ENCODE measurements at places on chromosomes 5 and 9.

DNA sequence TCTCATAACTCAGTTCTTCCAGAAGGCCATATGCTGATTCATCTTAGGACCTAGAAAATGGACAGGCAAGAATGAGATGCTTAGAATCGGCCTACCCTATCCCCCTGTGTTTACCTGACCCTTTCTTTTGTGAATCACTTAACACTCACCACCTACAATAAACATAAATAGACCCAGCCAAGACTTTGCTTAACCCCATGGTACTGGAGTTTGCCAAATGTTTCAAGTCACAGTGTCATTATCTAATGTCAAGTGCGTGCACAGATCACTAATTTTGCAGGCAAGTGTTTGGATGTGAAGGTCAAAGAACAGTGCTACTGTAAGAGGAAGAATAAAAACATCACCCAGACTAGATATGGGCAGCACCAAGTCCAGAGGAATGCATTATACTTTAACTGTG lies 77.5 kb downstream of the GLIS3 start:
- no peak for DNase-seq

DNA sequence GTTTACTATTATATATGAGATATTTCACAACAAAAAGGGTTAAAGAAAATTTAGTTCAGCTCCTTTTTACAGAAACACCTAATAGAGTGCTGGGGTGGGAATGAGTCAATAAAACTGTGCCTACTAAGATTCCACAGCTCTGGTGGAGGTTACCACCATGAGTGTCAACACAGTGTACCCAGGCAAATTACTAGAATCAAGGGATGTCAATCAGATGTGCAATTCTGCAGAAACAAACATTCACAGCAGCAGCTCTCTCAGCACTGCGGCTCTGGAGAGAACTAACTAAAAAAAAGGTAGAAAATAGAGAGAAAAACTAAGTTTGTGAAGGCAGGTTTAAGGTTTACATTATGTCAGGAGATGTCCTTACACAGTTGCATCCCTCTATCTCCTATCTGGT lies 1313.0 kb downstream of the MAT2B start:
- DNase-seq, result no peak

DNA sequence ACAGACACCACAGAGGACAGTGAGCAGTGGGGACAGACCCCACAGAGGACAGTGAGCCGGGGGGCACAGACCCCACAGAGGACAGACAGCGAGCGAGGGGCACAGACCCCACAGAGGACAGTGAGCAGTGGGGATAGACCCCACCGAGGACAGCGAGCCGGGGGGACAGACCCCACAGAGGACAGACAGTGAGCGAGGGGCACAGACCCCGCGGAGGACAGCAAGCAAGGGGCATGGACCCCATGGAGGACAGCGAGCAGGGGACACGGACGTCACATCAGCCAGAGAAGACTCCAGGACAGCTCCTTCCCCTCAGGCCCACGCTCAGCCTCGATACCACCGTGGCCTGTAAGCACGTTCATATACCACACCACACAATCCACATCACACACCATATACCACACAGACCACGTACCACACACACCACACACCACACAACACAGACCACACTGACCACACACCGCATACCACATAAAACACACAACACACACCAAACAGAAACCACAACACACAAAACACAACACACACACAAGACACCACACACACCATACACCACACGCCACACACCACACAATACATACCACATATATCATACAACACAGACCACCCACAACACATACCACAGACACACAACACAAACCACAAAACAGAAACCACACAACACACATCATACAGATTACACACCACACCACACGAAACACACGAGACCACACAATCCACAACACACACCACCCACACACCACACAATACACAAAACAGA lies 5.2 kb upstream of the ZDHHC11 start:
- DNase-seq, result no peak

DNA sequence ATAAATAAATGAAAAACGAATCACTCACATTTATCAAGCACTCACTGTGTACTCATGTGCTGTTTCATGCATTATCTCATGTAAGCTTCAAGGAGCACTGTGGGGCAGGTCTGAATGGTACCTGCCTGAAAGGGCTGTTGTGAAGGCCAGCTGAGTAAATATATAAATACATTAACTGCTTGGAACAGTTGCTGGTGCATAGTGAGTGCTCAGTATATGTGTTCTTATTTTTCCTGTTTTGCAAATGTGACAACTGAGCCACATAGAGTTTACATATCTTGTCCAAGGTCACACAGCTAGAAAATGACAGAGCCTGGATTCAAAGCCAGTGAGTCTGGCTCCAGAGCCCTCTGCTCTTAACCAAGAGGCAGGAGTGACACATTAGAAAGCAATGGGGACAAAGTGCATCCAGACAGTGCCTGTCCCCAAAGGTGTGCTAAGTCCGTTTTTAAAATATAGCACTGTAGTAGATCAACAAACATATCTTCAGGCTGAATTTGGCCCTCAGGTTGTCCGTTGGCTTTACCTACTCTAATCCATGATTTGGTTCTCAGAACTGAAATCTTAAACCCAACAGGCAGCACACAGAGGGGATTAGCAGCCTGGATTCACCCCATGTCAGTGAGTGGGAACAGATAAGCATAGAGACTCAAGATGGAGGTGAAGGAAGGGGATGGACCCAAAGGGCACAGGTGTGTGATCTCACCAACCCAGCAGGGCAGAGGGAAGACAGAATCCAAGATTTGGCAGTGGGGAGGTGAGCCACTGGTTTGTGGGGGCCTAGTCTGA lies 70.8 kb downstream of the WWC1 start:
- DNase-seq, result no peak

GRCh38 chr9:116100711-116101121 lies 52.9 kb upstream of the PAPPA start:
- peak; percentile 89 for DNase-seq

DNA sequence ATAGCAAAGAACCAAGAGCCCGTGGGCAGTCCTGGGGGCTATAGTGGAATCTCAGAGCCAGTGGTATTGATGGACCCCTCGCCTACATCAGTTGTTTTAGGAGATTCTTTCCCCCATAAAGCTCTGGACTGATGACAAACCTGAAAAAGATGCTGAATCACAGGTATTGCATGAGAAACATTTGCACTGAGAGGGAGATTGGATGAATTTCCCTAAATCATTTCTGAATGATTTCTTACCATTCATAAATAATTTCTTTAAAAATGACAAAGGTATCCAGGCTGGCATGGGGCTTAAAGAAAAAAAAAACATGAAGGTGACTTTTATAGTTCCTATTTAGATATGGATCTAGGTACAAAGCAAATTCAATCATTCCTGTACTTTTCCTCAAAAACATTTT lies 54.0 kb upstream of the SLIT3 start:
- DNase-seq, result no peak

GRCh38 chr9:22170990-22171670 lies 162.0 kb upstream of the CDKN2B start:
- no peak for DNase-seq

- DNase-seq, result peak; percentile 10
Measured at GRCh38 chr5:88172847-88173758, 95.5 kb downstream of the TMEM161B start.

DNA sequence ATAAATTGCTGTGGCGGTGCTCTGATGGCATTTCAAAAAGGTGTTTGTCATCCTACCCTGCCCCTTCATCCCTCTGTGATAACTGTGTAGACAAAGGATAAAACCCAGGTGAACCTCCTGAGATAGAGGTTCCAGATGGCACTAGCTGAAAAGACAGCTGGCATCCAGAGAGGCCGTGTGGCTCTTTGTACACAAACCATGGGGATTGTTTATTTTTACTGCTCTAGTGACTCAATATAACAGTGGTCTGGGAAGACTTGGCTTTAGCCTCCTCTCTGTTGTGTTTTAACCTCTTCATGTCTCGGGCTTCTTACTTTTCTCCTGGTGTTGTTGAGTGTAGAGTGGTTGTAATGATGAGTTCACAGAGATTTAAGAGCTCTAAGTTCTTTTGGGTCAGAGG lies 48.8 kb downstream of the SH3GL2 start:
- DNase-seq, result no peak

GRCh38 chr5:52988335-52989024 lies 672 bp upstream of the ITGA2 start:
- DNase-seq, result no peak

DNA sequence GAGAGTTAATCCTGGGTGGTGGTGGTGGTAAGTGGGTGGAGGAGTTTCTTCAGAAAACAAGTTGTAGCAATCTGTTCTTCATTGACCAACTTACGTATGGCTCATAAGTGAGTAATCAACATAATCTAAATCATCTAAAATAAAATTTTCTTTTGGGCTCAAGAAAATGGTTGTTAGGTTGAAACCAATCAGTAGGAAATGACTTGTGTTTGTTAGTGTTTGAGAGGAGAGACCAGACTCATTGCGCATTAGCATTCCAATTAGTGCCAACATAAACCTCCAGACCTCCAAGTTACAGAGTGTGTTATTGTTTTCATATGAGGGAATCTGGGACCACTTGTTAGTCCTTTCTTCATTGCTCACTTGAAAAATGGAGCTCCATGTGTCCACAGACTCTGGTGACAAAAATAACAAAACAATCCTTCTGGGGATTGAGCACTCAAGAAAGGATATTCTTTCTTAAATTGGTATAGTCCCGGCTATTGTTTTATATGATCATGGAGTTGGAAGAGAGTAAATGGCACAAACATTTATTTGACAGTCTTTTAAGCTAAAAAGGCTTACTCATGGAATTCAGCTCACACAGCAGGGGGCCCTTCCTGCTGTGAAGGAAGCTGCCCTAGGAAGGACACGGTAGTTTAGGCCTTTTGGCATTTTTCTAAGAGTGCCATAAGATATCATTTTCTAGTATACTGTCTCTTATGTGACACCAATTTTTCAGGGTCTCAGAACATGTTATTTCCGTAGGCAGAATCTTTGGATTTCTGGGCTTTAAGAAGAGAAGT lies 441.1 kb downstream of the EBF1 start:
- DNase-seq, result no peak

- DNase-seq, result no peak
Measured at GRCh38 chr5:133926489-133927299, 41.7 kb downstream of the C5orf15 start.

DNA sequence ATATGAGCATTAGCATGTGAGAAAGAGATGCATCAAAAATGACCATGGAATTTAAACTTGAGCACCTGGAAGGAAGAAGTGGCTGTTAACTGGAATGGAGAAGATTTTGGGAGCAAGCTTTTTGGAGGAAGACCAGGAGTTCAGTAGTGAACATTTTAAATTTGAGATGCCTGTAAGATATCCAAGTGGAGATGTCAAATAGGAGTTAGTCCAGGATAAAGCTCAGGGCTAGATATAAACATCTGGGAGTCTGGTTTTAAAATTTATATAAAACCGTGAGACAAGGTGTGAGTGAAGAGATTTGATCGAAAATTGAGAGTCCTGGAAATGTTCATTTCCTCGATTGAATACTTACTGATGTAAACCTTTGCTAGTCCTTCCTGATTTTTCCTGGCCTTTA lies 217.5 kb downstream of the ZSWIM6 start:
- no peak for DNase-seq

- peak; percentile 39 for DNase-seq
Measured at GRCh38 chr5:131635684-131636572, 899 bp upstream of the RAPGEF6 start.

- no peak for DNase-seq
Measured at GRCh38 chr5:126143622-126144021, 279.6 kb upstream of the GRAMD2B start.

GRCh38 chr9:136058084-136058483 lies 37.0 kb downstream of the NACC2 start:
- DNase-seq, result no peak

DNA sequence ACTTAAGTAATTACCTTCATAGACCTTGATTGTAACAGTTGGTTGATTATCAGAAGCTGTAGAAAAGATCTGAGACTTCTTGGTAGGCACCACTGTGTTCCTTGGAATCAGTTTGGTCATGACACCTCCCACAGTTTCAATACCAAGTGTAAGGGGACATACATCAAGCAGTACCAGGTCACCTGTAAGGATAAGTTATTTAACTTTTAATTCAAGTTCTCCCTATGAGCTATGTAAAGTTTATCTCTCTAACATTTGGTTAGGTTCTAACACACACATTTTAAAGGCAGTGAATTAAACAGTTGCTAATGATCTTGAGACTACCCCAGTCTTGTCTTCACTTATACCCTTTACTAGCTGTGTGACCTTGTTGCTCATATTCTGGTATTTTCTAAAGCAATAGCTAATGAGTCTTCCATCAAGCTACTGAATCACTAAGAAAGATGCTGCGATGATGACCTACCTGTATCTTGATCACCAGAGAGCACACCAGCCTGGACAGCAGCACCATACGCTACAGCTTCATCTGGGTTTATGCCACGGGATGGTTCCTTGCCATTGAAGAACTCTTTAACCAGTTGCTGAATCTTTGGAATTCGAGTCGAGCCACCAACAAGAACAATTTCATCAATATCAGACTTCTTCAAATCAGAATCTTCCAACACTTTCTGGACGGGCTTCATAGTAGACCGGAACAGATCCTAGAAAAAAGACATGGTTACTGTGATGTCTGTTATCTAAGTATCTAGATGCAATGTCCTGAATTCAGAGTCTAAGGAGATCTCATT lies 2.8 kb downstream of the HSPA5 start:
- no peak for DNase-seq

DNA sequence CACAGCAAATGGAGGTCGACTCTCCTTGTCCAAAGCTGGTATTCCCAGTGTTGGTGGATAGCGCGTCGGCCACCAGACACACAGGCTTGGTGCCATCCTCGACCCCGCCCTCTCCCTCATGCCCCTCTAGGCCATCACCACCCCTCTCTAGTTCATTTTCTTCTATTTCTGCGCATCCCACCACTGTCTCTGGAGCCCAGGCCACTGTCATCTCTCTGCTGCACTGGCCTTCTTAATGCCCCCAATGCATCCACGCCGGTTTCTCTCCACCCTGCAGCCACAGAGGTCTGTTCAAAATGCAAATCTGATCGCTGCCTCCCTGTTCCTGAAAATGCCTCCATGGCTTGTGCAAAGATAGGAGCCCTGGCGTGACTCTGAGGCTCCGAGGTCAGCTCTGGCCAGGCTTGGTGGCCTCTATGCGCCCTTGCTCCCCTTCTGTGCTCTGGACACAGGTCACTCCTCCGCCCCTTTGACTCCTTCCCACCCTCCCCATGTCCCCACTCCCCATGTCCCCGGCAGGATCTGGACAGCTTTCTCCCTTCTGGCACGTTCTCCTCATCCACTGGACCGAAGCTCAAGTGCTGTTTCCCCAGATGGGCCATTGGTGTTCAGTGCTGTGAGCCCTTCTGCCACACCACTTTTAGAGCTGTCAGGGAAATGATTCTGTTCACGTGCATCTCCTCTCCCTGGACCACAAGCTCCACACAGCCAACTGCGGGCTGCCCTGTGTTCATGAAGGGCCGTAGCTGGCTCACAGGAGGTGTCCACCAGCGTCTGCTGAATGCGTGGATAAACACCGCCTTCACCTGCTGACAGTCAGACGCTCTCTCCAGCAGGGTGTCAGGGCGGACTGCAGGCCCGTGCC lies 59.5 kb upstream of the RNF130 start:
- no peak for DNase-seq

- no peak for DNase-seq
Measured at GRCh38 chr5:181043285-181044092, 3.4 kb downstream of the BTNL9 start.

- DNase-seq, result no peak
Measured at GRCh38 chr5:18159331-18159730, 525.1 kb downstream of the TAF11L14 start.

GRCh38 chr5:145118127-145118526 lies 717.0 kb downstream of the PRELID2 start:
- DNase-seq, result peak; percentile 6

GRCh38 chr5:139183502-139183901 lies 14.7 kb downstream of the SIL1 start:
- DNase-seq, result no peak
